ENCODE measurements at places on chromosomes 3 and 15.

GRCh38 chr15:58396181-58396580 lies 35.6 kb upstream of the LIPC start:
- peak; percentile 90 for DNase-seq

GRCh38 chr3:66980791-66981190 lies 17.3 kb upstream of the KBTBD8 start:
- DNase-seq = no peak

GRCh38 chr15:49212897-49213296 lies 42.9 kb downstream of the GALK2 start:
- no peak for DNase-seq

- DNase-seq = no peak
These were observed 6.3 kb downstream of the INSYN1 start for GRCh38 chr15:73746883-73747282.

- no peak for DNase-seq
These were observed 492 bp downstream of the TMCC1 start for GRCh38 chr3:129892857-129893580.

- DNase-seq = no peak
These were observed 58.3 kb upstream of the SLC4A7 start for GRCh38 chr3:27542476-27542875.

- DNase-seq = no peak
These were observed 25.3 kb upstream of the ANKRD28 start for GRCh38 chr3:15823092-15823491.

DNA sequence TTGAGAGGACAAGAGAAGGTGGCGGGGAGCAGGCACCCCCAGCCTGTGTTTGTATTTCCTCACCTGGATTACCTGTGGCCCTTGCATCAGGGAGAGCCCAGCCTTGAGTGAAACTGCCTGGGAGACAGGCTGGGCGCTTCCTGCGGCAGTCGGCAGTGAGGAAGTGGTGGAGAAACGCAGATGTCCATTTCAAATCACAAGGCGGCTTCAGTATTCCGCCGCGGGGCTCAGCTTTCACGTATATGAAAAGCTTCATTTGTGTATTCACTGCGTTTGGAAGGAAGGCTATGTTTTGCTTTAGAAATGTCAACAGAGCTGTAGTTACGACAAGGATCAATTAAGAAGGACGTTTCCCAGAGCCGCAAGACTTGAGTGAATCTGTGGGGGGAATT lies 167.4 kb upstream of the CTDSPL start:
- no peak for DNase-seq

GRCh38 chr3:110711851-110712516 lies 359.6 kb upstream of the NECTIN3 start:
- DNase-seq = no peak

DNA sequence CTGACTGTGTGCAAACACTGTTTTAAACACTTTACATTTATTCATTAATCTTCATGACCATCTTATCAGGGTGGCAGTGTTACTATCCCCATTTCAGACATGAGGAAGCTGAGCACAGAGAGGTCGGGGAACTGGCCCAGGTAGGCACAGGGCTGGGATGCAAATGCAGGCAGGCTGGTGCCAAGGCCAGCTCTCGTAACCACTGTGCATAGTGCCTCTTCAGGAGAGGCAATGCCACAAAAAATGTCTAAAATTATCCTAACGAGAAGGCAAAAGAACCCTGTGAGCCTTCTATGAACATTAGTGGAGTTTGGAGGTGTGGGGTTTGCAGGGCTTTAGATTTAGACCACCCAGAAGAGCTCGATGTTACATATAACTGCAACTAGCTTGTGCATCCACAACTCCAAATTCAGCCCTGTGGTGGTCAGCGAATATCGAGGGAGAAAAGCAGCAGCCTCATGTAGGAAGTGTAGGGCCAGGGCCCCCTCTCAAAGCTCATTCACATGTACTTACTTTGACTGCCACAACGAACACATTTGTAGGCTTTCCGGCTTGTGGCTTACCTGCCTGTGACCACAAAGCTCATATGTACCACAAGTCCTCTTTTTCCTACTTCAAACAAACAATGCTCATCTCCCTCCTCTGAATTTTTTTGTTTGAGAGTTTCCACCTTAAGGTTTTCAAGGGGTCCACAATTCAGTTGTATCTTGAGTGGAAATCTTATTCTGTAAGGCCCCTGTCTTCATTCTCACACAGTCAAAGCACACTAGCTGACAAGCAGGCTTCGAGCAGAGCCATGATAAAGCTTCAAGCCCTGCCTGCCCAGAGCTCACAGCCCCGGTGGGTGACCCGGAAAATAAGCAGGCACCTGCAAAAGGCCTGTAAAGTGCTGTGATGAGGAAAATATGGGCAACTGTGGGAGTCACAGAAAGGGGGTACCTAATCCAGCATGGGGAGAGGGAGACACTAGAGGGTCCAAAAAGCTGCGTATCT lies 722.9 kb upstream of the CFAP20DC start:
- no peak for DNase-seq

DNA sequence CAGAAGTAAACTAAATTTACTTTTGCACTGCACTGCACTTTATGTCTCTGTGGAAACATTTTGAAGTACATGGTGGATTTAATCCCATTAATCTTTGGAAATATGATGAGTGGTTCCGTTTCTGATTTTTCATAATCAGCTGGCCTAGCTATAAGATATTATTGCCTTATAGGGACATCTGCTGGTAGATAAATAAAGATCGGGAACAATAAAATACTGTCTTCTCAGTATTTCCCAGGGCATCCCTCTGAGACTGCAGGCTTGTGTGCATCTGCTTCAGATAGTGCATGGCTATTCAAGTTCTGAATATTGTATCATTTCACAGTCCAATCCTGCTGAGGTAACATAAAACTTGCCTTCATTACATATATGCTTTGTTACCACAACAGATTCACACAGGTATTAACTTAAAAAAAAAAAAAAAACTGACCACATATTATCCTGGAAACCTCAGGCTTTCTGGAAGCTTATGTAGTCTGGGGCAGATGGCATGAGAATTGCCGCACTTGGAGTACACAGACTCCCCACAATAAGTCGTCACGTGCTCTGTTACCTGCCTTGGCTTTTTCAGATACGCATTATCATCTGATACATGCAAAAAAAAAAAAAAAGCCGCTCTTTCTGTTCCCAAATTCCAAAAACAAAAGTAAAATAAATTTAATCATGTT lies 330.8 kb upstream of the AGTR1 start:
- DNase-seq = no peak

DNA sequence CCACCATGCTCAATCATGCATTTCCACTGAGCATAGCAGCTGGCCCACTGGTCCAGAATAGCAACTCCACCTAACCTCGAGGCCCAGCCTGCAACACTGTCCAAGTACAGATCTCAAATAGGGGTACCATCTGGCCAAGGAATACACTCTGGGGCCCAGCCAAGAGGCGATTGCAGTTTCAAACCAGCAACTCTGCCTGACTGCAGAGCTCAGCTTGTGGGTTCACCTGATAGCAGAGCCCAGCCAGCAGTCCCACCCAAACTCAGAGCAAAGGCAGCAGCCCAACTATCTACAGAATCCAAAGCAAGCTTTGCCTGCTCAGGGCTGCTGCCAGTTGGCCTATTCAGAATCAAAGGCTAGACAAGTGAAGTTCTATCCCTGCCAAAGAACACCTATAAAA lies 30.5 kb downstream of the POLQ start:
- no peak for DNase-seq

- DNase-seq = no peak
These were observed 107.1 kb upstream of the ICE2 start for GRCh38 chr15:60585743-60586708.

- DNase-seq = no peak
These were observed 31.9 kb upstream of the ACVR2B start for GRCh38 chr3:38421679-38422336.

DNA sequence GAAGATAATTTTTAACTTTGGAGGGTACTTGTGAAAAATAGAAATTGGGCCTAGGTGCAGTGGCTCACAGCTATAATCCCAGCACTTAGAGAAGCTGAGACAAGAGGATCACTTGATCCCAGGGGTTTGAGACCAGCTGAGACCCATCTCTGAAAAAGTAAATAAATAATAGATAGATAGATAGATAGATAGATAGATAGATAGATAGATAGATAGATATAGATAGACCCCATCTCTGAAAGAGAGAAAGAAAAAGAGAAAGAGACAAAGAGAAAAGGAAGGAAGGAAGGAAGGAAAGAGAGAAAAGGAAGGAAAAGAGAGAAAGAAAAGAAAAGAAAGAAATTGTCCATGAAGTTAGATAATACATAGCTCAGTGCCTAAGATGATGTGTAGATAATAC lies 35.5 kb downstream of the MRPS25 start:
- DNase-seq = no peak

GRCh38 chr3:58668247-58668646 lies 1.7 kb upstream of the FAM3D start:
- no peak for DNase-seq

DNA sequence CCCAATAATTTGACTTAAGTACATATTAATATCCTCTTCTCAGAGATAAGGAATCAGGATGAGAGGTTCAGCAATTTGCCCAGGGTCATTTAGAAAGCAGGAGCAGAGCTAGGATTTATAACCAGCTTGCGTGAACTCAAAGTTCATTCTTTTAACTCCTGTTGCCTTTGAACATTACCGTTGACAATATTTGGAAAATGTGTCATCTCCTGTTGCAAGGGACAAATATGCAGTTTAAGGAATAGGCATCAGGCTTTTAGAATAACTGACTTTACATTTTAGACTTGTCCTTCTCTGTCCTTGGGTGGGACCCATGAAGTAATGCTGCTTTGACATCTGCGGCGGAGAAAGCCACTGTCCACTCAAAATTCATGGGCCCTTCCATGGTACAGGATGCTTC lies 252.2 kb upstream of the RGMA start:
- no peak for DNase-seq

GRCh38 chr3:120244834-120245225 lies 40.2 kb downstream of the GPR156 start:
- DNase-seq = no peak

GRCh38 chr15:76987276-76987675 lies 7.7 kb upstream of the PSTPIP1 start:
- no peak for DNase-seq

Data from epithelial cell of prostate (primary cell).